Stimulated activated CD8-positive, alpha-beta memory T cell treated with anti-CD3 and anti-CD28 coated beads, Interleukin-7, amount 100 ng/mL, for 1 hour (primary cell): ENCODE measurements at places on chromosomes 3 and 15.
A peak's percentile ranks its signal among the peaks of the same experiment; 100 is the strongest.

GRCh38 chr3:53516339-53516738 lies 21.9 kb downstream of the CACNA1D start:
- DNase-seq: no peak

DNA sequence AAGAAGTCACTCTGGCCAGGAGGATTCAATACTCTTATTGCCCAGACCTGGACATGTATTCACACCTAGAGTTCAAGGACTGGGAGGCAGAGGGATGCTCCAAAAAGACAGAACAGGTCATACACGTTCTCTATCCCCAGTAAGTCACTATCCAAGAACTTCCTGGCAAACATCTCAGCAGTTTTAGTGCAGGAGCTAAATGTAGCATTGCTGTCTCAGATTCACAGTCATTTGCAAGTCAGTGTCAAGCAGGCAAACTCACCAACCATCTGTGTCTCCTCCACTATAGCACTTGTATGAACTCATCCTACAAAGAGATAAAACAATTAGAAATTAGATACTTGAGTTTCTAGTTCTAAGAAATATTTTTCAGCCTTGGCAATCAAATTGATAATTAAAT lies 38.4 kb downstream of the ABHD17C start:
- no peak for DNase-seq

- DNase-seq: no peak
Measured at GRCh38 chr3:38840987-38841386, 25.0 kb upstream of the SCN10A start.

- DNase-seq: no peak
Measured at GRCh38 chr3:13352621-13353131, 67.4 kb downstream of the NUP210 start.

GRCh38 chr3:126488886-126489569 lies 13.3 kb upstream of the ZXDC start:
- no peak for DNase-seq

DNA sequence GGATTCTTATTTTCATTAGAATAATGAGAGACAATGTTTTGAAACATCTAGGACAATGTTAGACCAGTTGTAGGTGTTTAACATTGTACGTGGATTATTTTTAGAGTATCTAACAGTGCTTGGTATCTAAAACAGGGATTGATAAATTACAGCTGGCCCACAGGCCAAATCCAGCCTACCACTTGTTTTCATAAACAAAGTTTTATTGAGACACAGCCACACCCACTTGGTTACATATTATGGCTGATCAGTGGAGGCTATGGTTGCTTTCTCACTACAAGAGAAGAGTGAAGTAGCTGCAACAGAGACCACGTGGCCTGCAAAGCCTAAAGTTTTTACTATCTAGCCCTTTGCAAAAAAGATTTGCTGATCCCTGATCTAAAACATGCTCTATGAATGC lies 223.1 kb upstream of the CTNNB1 start:
- no peak for DNase-seq

- no peak for DNase-seq
Measured at GRCh38 chr3:193295985-193296384, 55.0 kb downstream of the PLAAT1 start.

DNA sequence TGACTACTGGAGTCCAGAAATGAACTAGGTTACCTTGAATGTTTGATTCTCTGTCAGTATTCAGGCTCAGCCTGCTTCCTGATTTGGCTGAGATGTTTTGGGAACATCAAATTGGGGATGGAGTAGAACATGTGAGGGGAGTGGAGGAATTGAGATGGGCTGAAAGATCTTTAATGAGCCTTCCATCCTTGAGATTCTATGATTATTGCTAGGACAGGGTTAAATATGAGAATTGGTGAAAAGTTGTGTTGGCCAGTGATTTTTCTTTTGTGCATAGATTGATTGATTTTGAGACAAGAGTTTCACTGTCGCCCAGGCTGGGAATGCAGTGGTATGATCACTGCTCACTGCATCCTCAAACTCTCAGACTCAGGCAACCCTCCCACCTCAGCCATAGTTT lies 32.4 kb downstream of the IQGAP1 start:
- no peak for DNase-seq

GRCh38 chr3:47324278-47324865 lies 41.6 kb downstream of the KLHL18 start:
- peak; percentile 8 for DNase-seq

DNA sequence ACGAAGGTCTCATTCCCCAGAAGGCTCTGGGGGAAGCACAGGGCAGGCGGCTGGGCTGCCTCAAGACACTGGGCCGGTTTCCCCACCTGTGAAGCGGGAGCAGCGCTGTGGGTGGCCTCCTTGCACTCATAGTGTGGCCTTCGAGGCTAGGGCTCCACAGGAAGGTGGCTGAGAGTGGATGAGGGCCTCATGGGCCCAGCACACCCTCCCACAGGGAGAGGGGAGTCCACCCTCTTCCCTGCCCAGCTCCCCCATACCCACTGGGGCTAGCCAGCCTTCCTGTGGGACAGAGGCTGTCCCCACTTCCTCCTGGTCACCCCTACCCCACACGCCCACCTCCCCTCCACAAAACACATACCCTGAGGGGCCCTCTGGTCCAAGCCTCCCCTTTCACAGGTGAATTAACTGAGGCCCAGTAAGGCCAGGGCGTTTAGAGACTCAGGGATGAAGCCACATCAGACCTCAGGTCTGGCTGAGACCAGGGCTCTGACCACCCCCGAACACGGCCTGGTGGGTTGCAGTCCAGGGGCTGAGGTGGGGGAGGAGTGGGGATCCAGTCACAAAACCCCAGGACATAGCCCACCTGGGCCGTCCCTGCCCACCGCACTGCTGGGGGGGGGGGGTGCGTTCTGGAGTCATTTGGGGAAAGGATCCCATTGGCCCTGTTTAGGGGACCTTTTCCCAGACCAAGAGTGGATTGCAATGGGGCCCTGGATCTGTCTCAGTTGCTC lies 1.1 kb downstream of the ANPEP start:
- no peak for DNase-seq

DNA sequence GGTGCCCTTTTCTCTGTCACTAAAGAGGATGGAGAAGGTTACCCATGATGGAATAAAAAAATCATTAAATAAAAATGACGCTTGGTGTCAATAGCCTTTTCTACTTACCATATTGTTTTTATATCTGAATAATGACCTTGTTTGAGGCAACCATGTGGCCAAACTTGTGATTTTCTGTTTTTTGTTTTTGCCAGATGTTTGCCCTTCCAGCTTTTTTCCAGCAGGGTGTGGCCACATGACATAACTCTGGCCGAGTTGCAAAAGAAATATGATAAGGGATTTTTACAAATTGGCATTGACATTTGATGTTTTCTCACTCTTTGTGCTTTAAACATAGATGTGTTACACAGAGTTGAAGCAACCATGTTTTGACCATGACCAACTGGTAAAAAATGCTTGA lies 39.7 kb upstream of the EPHA3 start:
- no peak for DNase-seq

DNA sequence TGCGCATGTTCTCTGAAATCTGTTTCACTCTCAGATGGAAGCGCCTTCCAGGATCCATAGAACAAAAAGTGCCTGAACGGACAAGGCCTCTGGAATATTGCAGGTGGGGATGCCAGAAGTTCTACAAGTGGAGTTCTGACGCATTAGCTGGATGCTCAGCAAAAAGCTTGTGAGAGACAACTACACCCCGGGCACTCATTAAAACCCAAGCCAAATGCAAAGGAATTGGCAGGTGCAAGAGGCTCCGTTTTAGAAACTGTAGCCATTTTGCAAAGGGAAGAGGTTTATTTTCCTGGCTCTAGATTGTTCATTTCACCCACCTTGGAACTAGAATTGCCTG lies 35.2 kb upstream of the SLC24A5 start:
- DNase-seq: no peak

DNA sequence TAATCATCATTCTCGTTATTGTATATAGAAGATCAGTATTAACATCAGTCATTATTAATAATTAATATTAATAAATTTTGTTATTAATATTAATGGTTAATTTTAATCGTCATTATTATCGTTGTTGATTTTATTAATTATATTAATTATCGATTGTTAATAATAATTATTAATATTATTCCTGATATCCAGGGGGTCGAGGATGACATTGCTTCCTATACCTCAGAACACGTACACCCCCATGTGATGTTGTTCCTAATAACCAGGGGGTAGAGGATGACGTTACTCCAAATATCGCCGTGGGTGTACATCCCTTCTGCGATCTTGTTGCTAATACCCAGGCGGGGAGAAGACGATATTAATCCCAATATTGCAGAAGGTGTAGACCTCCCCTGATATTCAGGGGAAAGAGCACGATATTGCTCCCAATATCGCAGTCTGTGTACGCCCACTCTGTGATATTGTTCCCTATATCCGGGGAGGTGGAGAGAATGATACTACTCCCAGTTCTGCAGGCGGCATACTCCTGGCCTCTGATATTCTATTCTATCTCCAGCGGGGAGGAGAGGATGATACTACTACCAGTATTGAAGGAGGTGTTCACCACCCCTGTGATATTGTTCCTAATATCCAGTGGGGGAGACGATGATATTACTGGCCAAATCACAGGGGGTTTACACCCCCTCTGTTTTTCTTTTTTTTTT lies 22.3 kb upstream of the BMF start:
- DNase-seq: no peak

DNA sequence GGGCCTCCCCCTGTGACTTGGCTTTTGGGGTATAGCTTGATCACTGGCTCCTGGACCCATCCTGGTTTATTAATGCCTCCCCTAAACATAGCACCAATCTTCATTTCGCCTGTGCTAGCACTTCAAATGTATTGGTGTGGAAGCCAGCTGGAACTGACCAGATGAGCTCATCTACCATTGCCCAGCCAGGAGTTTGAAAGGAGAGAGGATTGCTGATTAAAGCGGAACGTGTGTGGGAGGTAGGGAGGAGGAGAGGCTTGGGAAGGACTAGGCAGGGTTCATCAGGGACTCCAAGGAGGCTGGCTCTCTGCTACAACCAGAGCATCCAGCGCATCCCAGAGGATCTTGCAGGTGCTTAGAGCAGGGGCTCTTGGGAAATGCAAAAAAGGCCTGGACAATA lies 34.4 kb upstream of the TLE3 start:
- no peak for DNase-seq

- no peak for DNase-seq
Measured at GRCh38 chr3:142053244-142053643, 96.1 kb downstream of the TFDP2 start.

- no peak for DNase-seq
Measured at GRCh38 chr3:46027021-46027705, at the start of gene XCR1. Gene XCR1 (minus strand): TSS chr3:46027483. CDS start chr3:46021947, 5,536 bp downstream.

- no peak for DNase-seq
Measured at GRCh38 chr3:17605032-17605431, 137.4 kb downstream of the TBC1D5 start.

GRCh38 chr15:42495361-42496212 lies at the start of gene SNAP23:
Gene SNAP23 (plus strand): TSS chr15:42495634. CDS start chr15:42511847, 16,213 bp downstream.
- peak; percentile 67 for DNase-seq

DNA sequence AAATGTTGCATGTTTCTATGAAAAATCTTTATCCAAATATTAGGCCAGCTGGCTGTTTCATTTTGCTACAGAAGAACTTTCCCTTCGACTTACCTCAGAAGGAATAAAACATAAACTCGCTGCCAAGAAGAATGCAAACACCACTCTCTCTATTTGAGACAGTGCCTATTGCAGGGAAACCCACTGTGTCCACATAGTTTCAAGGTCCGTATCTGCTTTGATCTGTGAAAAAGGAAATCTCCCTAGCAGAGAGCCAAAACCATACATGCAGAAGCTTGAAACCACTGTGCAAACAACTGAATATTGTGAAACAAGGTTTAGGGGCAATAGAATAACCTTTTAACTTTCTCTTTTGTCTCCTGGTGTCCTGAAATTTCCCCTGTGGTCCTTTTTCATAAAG lies 35.0 kb upstream of the CAPN7 start:
- DNase-seq: no peak

DNA sequence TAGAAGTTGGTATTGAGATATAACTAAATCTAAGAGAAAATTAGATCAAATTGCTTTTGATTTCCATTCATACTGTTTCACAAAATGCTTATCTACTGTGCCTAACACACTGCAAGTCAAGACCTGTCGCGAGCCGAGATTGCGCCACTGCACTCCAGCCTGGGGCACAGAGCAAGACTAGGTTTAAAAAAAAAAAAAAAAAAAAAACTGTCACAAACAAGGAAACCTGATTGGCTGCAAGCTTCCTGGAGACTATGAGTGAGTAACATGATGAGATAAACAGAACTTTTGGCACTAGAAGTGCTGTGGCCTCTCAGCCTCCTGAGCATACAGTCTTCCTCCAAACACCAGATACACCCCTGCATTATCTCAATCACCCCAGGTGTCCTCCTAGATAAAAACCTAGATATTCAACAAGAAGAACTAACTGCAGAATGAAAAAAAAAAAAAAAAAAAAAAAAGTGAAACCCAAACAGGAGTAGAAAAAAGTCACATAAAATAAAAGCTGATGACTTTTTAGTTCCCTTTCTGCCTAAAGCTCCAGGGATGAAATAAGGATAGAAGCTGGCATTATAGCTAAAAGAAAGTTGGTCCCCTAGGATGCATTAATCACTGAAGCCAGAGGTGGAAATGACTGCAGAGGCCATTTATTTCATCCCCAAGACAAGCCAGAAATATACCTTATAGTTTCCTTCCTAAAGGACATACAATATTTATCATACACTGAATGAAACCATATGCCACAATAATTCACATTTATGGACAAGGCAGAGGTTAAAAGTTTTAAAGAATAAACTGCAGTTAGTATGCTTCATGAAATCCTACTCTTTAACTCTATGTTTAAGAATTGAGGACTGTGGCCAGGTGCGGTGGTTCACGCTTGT lies 82.4 kb downstream of the P3H2 start:
- DNase-seq: no peak

DNA sequence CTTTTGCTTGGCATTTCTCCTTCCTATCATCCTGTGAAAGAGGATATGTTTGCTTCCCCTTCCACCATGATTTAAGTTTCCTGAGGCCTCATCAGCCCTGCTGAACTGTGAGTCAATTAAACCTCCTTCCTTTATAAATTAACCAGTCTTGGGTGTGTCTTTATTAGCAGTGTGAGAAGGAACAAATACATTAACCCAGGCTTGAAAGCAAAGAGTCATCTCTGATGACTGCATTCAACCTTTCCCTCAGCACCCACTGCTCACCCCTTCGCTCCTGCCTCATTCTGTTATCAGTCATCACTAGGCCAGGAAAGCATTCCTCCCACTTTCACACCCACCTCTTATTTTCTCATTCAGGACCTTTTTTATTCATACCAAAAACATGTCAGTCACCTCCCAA lies 59.6 kb upstream of the CASR start:
- DNase-seq: no peak

DNA sequence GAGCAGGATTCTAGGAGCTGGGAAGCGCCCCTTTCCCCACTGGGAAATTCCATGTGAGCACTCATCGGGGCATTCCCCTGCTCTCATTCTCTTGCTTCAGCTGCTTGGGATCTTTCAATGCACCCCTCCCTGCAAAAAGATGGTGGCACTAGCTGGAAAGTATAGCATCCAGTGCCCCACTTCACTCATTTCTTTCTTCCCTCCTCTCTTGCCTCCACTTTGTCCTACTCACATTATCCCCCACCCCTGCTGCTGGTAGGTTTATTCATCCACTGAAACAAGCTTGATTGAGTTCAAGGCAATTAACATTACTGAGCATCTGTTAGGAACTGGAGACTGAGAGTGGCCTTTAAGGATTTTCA lies 84.8 kb upstream of the LIMD1 start:
- no peak for DNase-seq
